GM12878 (cell line): ENCODE measurements at places on chromosomes 13 and 19. TPM values are rescaled to one million over a fixed set of nuclear protein-coding genes. Genes with fewer than 3 reads are reported as not detected.

The SLC6A16 gene
- 1.6 and 1.7 TPM in 2 replicates for total RNA-seq

The CGB5 gene
- not detected in 2 replicates for total RNA-seq

The TEX26 gene
- total RNA-seq = not detected in 2 replicates

DNA sequence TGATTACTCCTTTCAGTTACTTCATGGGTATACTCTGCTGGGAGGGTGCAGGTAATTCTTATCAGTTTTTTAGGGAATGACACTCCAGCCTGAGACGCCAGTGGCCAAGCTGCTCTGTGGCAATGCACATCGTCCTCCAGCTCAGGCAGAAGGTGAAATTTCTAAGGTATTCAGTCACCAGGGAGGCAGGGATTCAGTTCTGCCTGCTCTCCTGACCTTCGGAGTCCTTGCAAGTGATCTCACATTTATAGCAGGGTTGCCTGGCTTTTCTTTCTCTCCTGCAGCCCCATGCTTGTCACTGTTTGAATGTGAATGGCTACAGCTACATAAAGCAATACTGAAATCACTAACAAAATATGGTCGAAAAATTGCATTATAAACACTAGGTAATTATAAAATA is 1447.5 kb downstream of the EFNB2 start:
- H3K4me3 ChIP-seq = no peak overlapping the region
- no peaks in the 10 kb centered on the region for H3K36me3 ChIP-seq
- no peak for DNase-seq

- no peaks in the 10 kb centered on the region for H3K27me3 ChIP-seq
- peaks cover 19% of the 10 kb centered on the region for H3K4me1 ChIP-seq
- H3K36me3 ChIP-seq = no peaks in the 10 kb centered on the region
- peak overlapping the region; percentile 98 for H3K27ac ChIP-seq
- H3K4me3 ChIP-seq = peak overlapping the region; percentile 94
These were observed 11.3 kb upstream of the MKNK2 start for GRCh38 chr19:2062389-2062729.

DNA sequence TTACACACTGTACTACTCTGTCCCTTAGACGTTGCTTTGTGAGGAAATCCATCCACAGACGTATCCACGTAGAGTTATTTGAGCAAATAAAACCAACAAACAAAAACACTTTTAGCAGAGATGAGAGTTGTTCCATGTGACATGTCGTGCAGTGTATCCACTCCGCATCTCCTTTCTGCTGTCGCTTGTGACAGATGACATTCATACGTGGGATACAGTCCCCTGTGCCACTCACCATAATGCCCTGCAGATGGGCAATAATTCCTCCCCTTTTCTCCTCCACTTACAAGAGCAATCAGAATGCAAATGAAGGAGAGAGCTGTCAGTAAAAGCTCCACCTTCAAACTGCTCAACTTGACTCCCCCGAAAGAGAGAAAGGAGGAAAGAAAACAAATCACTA is 26.0 kb downstream of the IRS2 start:
- no peak overlapping the region for H3K4me3 ChIP-seq
- H3K36me3 ChIP-seq = no peaks in the 10 kb centered on the region
- no peaks in the 10 kb centered on the region for H3K4me1 ChIP-seq
- DNase-seq = no peak
- no peak overlapping the region for H3K27ac ChIP-seq
- H3K27me3 ChIP-seq = peaks cover 4% of the 10 kb centered on the region; the same call in 1 of the 2 replicates

DNA sequence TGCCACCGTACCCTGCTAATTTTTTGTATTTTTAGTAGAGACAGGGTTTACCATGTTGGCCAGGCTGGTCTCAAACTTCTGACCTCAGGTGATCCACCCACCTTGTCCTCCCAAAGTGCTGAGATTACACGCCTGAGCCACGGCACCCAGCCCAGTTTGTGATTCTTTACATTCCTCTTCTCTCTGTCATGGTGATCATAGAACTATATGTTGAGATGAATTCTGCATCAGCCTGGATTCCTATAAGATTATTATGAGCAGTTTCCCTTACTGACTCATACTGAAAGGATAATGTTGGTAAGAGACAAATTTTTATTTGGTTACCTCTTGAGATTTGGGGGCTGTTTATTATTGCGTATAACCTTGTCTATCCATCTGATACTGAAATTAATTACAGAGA is 121.5 kb upstream of the CSNK1A1L start:
- no peak overlapping the region for H3K27ac ChIP-seq
- no peak overlapping the region for H3K4me3 ChIP-seq
- no peaks in the 10 kb centered on the region for H3K4me1 ChIP-seq
- DNase-seq = no peak

DNA sequence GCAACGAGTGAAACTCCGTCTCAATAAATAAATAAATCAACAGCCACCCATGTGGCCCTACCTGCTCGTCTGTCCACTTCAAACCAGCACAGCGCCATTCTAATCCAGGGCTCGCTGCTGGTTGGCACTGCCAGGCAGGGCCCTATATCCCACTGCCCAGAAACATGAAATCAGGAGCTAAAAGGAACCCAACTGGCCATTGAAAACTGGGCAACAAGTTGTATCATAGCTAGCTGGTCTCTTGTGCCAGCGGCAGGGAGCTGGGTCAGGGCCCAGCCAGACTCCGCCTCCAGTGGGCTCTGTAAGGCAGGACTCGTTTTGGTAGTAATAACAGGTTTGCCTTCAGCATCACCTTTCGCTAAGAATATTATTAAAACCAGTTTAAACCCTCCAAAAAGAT is 39.3 kb downstream of the GGACT start:
- H3K27ac ChIP-seq = no peak overlapping the region
- H3K4me3 ChIP-seq = no peak overlapping the region
- no peaks in the 10 kb centered on the region for H3K27me3 ChIP-seq
- H3K36me3 ChIP-seq = no peaks in the 10 kb centered on the region
- H3K4me1 ChIP-seq = no peaks in the 10 kb centered on the region
- DNase-seq = no peak

GRCh38 chr13:41064493-41064892 is 3.2 kb downstream of the WBP4 start:
- H3K27ac ChIP-seq = no peak overlapping the region
- peaks cover 8% of the 10 kb centered on the region; the same call in 1 of the 2 replicates for H3K36me3 ChIP-seq
- no peaks in the 10 kb centered on the region for H3K27me3 ChIP-seq
- no peak for DNase-seq
- peaks cover 3% of the 10 kb centered on the region; the same call in 1 of the 2 replicates for H3K4me1 ChIP-seq

DNA sequence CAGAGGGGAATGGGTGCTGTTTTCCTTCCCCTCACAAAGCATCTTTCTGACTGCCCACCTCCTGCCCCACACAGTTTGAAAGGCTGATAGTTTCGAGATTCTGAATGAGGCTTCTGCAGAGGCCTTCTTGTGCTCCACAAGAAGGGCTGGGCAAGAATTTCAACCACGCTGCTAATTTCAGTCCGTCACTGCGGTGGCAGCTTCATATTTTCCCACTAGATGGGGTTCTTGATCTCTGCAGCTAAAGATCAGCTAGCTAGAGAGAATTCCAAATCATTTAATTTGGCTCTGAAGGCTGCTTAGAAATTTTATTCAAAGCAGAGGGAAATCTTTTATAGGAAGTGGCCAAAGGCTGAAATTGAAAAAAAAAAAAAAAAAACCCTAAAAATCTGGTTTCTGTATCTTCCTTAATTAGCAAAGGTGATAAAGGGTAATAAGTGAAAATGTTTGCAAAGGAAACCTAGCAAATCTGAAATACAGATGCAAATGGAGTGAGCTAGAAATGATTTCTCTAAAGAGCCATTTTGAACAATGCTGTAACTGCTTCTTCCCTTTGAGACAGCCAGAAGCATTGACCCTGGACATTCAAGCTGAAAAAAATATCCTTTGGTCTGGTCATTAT is 38.0 kb upstream of the C13orf42 start:
- peaks cover 6% of the 10 kb centered on the region; the same call in 1 of the 2 replicates for H3K27me3 ChIP-seq
- H3K4me1 ChIP-seq = no peaks in the 10 kb centered on the region
- no peak overlapping the region for H3K27ac ChIP-seq
- no peak overlapping the region for H3K4me3 ChIP-seq
- no peaks in the 10 kb centered on the region for H3K36me3 ChIP-seq

DNA sequence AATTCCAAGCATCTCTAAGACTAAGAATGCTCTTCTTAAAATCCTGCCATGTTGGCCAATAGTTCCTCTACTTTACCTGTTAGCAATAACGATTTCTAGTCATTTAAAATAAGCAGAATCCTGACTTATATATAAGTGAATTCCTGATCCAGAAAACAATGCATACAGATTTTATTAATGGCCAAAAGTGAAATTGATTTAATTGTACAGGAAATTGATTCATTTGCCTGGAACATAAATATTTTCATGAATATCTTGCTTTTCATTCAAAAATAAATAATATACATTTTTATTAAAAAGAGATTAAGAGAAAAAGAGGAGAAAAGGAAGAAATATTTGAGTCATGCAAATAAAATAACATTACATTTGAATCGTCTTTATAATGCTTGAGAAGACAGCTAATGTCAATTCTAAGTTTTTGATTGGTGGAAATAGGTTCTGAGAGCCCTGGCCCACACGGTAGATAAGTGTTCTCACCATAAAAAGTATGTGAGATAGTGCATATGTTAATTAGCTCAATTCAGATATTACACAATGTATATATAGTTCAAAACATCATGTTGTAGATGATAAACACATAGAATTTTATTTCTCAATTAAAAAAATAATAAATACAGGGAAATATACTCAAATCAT is 323.2 kb upstream of the MIR17HG start:
- H3K4me1 ChIP-seq = no peaks in the 10 kb centered on the region
- H3K27me3 ChIP-seq = no peaks in the 10 kb centered on the region
- DNase-seq = no peak
- H3K36me3 ChIP-seq = no peaks in the 10 kb centered on the region
- no peak overlapping the region for H3K4me3 ChIP-seq
- no peak overlapping the region for H3K27ac ChIP-seq

GRCh38 chr19:8703223-8703622 is 4.6 kb upstream of the ACTL9 start:
- no peaks in the 10 kb centered on the region for H3K4me1 ChIP-seq
- no peaks in the 10 kb centered on the region for H3K36me3 ChIP-seq
- no peaks in the 10 kb centered on the region for H3K27me3 ChIP-seq
- H3K27ac ChIP-seq = no peak overlapping the region

- no peak overlapping the region for H3K4me3 ChIP-seq
- DNase-seq = no peak
- no peaks in the 10 kb centered on the region for H3K27me3 ChIP-seq
- H3K4me1 ChIP-seq = no peaks in the 10 kb centered on the region
- H3K27ac ChIP-seq = no peak overlapping the region
These were observed 1.2 kb upstream of the HIF3A start for GRCh38 chr19:46295401-46296201.

GRCh38 chr13:66365101-66365500 is 865.0 kb downstream of the PCDH9 start:
- H3K27ac ChIP-seq = no peak overlapping the region
- no peaks in the 10 kb centered on the region for H3K27me3 ChIP-seq
- H3K36me3 ChIP-seq = no peaks in the 10 kb centered on the region
- no peaks in the 10 kb centered on the region for H3K4me1 ChIP-seq
- no peak overlapping the region for H3K4me3 ChIP-seq
